GM18507 (cell line): ENCODE measurements at places on chromosomes 6 and 20.

DNA sequence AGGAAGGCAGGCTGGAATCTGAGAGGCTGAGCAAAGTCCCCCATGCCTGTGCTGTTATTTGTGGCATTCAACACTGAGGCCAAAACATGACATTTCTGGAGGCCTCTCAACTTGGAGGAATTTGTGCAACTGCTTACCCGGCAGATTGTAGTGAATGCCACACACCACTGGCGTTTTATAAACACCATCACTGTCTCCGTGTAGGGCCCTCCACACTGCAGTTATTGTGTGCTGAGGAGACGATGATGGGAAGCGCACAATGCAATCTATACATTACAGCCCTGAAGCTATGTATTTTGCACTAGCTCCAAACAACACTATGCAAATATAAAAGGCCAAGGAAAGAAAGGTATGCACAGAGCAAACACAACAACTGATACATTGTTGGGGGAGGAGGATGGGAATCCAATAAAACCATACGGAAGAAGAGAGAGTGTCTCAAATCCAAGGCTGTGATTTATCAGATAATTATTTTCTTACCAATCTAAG, 106.5 kb downstream of the SMLR1 start:
- DNase-seq: no peak

- no peak for DNase-seq
These were observed 286.8 kb downstream of the NKAIN2 start for GRCh38 chr6:124090491-124090890.

DNA sequence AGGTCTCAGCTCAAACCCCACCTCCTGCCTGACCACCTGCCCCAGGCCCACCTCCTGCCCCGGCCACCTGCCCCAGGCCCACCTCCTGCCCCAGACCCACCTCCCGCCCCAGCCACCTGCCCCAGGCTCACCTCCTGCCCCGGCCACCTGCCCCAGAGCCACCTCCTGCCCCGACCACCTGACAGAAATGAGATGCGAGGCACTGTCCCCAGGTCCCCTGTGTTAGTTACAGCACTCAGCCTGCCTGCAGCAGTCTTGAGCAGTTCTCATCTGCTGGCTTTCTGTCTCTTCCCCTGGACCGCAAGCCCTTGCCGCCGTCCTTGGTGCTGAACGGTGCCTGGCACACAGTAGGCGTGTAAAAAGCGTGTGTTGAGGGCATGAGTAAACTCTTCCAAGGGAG, 79.5 kb downstream of the CDH4 start:
- no peak for DNase-seq

DNA sequence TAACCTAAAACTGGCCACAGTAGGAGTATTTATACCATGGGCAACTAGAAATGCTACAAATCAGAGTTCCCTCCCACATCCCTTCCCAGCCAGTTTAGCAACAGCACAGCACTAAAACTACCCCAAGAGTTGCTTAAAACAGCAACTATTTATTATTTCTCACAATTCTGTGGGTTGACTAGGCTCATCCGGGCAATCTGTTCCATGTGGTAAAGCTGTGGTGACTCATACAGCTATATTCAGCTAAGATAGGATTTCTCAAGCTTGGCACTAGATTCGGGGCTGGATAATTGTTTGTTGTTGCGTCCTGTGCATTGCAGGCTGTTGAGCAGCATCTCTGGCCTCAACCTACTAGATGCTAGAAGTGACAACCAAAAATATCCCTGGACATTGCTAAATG, 8.6 kb upstream of the HECA start:
- DNase-seq: no peak

- DNase-seq: no peak
These were observed 224.9 kb upstream of the SMLR1 start for GRCh38 chr6:130602151-130602770.

- no peak for DNase-seq
These were observed 253.4 kb downstream of the EPHA7 start for GRCh38 chr6:93165850-93166430.

GRCh38 chr6:118522422-118522821, 25.7 kb upstream of the PLN start:
- DNase-seq: no peak

DNA sequence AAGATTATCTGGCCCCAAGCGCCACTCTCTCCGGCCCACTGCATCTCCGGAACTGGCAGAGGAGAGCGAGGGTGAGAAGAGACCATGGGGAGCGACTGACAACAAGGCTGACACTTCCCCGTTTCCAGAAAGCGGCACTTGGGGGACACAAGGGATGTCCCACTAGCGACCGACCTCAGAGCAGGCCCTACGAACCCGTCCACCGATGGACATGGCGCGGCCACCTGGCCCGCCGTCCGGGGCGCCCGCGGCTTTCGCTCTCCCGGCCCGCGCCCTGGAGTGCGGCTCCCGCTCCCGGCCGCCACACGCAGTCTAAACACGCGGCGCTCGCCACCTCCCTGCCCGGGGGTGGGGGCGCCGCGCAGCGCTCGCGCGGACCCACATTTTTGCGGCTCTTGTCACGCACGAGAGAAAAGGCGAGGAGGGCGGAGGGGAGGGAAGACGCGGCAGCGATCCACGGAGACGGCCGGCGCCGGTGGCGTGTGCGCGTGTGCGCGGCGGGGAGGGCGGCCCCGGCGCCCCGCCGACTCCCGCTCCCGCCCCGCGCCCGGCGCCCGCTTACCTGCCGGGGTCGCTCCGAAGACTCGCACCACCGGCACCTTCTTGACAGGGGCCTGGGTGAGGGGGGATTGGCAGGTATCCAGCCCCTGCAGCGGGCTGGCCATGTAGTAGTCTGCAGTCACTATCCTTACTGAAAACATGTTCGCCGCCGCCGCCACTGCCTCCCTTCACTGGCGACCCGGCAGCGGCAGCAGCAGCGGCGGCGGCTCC, 645 bp downstream of the REV3L start:
- DNase-seq: no peak

DNA sequence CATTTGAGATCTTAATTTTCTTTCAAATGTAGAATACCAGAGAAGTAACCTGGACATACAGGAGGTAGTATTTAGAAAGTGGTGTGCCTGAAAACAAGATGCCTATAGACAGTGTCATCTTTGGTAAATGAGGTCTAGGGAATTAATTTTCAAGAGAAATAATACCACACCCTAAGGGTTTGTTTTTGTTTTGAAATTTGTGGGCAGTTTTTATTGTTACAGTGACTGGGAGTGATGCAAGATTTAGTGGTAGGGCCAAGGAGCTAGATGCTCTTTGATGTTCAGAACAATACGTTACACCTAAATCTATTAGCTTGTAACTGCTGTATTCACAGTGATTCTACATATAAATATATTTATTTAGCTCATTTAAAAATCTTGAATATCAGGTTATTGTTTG, 856.5 kb upstream of the MAP3K7 start:
- DNase-seq: no peak

DNA sequence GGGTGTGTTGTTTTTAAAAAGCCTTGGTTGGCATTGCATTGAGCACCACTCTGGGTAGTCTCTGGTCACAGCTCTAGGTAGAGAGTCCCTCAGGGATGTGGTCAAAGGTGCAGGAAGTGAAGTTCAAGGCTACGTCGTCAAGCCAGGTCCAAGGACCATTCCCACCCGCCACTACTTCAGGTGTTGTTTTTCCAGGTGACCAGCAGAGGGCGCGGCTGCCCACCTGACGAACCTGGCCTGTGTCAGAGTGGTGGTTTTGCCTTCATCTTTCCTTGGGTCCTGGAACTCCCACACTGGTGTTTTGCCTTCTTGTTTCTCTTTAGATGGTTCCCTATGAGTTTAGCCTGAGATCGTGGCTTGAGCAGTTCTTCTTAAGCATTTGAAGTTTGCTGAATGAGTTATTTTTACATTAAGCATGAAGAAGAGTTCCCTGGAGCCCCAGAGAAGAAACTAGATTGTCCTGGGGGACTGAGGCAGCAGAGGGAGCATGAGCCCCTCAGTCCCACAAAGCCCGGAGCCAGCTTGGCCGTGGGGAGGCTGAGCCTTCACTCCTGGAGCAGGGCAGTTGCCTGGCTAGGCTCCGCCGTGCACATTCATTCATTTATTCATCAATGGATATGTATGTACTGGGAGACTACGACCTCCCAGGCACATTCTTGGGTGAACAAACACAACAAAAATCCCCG, 5.6 kb upstream of the PHACTR3 start:
- DNase-seq: peak; percentile 58

GRCh38 chr6:39731565-39731964, 6.4 kb upstream of the KIF6 start:
- DNase-seq: no peak

DNA sequence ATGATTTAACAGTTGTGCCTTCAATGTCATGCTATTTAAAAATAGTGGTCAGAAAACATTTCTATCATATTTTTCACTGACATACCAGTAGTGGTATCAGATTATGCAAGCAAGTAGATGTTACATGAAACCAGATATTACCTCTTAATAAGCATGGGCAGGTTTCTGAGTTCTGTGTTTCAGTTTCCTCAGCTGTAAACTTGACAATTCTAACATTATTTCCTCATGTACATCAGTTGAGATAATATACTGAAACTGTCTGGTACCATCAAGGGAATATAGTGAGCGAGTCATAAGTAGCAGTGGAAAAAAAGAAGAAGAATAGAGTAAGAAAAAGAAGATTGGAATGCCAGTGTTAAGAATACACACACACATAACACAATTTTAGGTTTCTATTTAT, 477.9 kb upstream of the MANEA start:
- no peak for DNase-seq

GRCh38 chr6:90694802-90695201, 107.9 kb upstream of the MAP3K7 start:
- DNase-seq: no peak

DNA sequence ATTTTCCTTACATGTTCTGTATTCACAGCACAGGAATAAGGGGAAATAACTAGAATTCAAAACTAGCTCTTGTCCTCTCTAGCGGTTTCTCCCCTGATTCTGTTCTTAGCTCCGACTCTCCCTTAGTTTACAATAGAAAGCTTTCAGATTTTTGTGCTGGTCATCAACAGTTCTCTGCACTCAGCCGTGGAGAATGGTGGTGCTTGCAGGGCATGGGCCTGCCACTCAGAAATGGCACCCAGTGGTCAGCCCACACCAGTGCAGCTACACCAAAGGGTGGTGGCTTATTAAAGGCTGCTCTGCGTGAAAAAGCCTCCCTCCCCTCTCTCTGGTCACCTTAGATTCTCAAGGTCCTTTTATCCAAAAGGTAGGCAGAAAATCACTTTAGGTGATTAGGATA, 123.5 kb downstream of the SASH1 start:
- DNase-seq: no peak

GRCh38 chr20:39163993-39164392, 201.8 kb downstream of the DHX35 start:
- no peak for DNase-seq

DNA sequence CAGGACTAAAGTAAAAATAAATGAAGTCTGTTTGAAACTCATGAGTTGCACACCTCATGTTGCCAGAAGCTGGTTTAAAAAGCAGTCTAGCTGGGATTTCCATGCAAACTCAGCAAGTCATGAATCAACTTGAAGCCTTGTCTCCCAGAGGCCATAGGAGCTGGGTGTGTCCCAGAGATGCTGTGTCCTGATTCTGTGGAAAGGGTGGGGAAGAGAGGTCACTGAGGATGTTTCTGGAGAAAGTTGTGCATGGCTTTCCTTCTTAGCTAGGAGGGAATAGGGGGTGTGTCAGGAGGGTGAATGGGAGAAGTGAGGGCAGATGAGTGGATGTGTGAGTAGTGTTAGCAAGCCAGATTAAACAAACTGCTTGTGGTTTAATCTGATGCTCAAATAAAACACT, 111.3 kb downstream of the ADAT2 start:
- no peak for DNase-seq

- no peak for DNase-seq
These were observed 110.0 kb downstream of the TSHZ2 start for GRCh38 chr20:53081916-53082863.

DNA sequence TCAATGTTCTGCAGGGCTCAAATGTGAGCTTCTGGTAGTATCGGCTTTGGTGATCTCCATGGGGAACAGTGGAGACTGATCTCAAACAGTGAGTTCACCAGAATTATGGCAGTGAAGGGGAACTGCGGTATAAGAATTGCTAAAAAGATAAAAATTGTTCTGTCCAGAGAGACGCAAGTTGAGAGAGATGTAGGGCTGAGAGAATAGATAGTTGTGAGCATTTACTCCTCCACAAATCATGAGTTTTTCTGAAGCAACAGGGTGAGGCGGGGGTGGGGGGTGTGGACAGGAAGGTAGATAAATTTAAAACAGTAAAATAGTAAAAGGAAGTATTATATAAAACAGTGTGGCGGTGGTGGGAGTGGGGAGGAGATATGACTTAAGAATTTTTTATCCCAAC, 98.6 kb upstream of the NEDD9 start:
- no peak for DNase-seq

GRCh38 chr6:131565056-131565455, 8.0 kb upstream of the ARG1 start:
- no peak for DNase-seq

DNA sequence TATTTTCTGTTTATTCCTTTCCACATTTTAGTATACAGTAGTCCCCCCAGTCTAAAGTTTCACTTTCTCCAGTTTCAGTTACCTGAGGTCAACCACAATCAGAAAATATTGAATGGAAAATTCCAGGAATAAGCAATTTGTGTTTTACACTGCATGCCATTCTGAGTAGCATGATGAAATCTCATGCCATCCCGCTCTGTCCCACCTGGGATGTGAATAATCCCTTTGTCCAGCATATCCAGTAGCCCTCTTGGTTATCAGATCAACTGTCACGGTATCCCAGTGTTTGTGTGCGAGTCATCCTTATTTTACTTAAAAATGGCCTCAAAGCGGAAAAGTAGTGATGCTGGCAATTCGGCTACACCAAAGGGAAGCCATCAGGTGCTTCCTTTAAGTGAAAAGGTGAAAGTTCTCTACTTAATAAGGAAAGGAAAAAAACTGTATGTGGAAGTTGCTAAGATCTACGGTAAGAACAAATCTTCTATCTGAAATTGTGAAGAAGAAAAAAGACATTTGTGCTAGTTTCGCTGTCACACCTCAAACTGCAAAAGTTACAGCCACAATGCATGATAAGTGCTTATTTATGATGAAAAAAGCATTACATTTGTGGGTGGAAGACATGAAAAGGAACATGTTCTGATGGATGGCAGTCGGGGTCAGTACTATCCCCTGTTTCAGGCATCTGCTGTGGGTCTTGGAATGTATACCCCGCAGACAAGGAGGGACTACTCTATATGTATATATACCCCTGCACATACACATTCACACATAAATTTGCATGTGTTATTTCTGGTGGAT, 11.3 kb downstream of the NOX3 start:
- DNase-seq: no peak

DNA sequence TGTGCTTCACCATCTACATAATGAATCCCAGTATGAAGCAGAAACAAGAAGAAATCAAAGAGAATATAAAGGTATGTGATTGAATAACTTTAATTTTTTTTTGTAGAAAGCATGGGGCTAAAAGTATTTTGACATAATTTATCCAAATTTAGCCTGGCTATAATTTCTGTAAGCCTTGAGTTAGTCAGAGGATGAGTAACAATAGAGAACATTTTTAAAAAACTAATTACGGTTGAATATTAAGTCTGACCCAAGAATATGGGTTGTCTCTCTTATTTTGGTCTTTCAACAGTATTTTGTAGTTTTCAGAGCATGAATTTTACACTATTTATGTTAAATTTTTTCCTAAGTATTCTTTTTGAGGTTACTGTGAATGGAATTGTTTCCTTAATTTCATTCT, 2.5 kb downstream of the GMNN start:
- DNase-seq: no peak
